Stimulated activated CD8-positive, alpha-beta memory T cell treated with anti-CD3 and anti-CD28 coated beads, Interleukin-15, amount 100 ng/mL, for 48 hours (primary cell): ENCODE measurements at places on chromosomes 2 and 18.

DNA sequence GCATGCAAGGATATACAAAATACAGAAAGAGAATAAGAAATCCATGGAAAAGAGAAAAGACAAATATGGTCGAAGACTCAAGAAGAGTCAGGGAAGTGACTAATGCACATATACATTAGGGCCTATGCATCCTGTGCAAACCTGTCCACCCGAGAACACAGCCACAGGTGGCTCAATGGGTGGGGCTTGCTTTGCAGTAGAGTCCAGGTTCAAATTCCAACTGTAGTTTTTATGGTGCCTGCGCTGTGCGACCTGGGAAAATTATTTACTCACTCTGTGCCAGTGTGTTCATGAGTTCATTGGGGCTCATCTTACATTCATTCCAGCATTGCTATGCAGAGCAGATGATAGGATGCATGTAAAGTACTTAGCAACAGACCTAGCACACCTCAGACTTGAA, 244.7 kb downstream of the CTNNA2 start:
- DNase-seq = no peak

GRCh38 chr2:239395524-239395923, 5.3 kb downstream of the HDAC4 start:
- DNase-seq = no peak

GRCh38 chr2:218569038-218569431, 396 bp downstream of the CNOT9 start:
- peak; percentile 43 for DNase-seq

GRCh38 chr18:7457262-7457661, 109.9 kb upstream of the PTPRM start:
- no peak for DNase-seq

GRCh38 chr2:146950911-146951310, 893.9 kb upstream of the ACVR2A start:
- no peak for DNase-seq

DNA sequence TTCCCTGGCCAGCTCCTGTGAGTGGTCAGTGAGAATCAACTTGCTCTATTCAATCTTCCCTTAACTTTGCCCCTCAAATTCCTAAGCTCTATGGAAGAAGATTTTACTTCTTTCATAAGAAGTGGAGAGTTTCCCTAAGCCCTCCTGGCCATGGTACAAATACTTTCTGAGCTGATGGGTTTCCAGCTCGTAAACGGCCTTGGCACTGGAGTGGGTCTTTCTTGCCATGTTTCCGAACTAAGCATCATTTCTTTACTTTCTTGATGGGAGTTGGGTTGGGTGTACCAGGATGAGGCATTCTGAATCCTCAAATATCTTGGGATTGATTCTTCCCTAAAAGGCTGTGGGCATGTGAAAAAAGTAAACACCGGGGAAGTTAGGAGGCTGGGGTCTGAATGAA, 72.5 kb downstream of the ACKR3 start:
- DNase-seq = no peak

- no peak for DNase-seq
Measured at GRCh38 chr2:196259507-196260481, 88.4 kb upstream of the STK17B start.

- DNase-seq = peak; percentile 31
Measured at GRCh38 chr2:202831242-202832220, 40.0 kb downstream of the ICA1L start.

DNA sequence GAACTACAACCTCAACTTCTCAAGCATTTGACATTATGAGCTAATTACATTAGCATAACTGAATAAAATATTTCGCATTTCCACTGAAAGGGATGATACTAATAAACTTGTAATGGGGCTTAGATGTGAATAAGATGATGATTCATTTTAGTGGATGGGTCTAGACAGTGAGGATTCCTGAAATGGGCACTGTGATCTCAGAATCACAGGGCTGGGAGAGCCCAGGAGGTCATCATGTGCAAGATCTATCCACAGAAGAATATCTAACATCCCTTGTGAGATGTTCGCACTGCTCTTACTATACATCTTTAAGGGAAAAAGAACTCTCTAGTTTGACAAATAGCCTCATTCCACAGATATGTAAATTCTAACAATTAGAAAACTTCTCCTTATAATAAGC, 245.7 kb downstream of the DYM start:
- no peak for DNase-seq

DNA sequence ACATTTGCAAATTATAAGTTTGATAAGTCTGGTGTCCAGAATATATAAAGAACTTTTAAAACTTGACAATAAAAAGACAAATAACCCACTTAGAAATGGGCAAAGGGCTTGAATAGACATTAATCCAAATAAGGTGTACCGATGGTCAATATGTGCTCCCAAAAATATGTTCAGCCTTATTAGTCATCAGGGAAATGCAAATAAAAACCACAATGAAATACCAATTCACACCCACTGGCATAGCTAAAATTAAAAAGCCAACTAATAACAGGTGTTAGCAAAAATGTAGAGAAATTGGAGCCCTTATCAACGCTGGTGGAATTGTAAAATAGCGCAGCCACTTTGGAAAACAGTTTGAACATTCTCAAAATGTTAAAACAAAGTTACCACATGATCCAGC, 79.0 kb upstream of the SCG2 start:
- DNase-seq = no peak

DNA sequence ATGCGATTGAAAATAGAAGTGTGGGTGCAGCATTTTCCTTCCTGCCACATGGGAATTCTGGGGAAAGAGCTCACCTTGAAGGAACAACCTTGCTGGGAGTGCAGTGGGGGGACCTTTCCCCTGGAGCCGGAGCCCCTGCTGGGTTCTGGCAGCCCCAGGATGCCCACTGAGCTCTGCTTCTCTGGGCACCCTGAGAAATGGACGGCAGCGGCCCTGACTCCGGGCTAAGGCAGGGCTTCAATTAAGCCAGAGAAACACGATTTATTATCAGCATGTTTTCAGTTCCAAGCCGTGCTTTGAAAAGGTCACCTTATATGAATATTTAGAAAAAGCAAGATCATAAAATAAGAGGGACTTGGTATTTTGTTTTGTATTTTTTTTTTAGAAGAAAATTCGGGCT, 68.5 kb downstream of the KLHL29 start:
- DNase-seq = no peak

DNA sequence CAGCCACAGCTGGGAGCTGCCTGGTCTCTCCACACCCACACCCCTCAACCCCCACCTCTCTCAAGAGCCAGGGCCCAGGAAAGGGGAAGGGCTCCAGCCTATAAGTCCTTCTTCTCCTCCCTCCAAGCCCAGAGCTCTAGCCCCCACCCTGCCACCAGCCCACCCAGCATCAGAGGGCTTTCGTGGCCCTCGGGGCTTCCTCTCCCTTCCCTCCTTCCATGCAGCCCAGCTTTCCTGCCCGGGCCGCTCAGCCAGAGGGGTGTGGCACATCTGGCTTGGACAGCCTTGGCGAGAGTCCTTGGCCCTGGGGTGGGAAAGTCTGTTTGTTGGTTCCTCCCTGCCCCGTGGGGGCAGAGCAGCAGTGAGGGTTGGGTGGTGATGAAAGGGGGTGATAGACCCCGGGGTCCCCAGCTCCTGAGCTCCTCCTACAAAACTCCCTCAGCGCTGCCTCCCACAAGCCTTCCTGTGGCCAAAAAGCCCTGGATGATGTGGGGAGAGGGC, 7.0 kb downstream of the TNS1 start:
- no peak for DNase-seq

DNA sequence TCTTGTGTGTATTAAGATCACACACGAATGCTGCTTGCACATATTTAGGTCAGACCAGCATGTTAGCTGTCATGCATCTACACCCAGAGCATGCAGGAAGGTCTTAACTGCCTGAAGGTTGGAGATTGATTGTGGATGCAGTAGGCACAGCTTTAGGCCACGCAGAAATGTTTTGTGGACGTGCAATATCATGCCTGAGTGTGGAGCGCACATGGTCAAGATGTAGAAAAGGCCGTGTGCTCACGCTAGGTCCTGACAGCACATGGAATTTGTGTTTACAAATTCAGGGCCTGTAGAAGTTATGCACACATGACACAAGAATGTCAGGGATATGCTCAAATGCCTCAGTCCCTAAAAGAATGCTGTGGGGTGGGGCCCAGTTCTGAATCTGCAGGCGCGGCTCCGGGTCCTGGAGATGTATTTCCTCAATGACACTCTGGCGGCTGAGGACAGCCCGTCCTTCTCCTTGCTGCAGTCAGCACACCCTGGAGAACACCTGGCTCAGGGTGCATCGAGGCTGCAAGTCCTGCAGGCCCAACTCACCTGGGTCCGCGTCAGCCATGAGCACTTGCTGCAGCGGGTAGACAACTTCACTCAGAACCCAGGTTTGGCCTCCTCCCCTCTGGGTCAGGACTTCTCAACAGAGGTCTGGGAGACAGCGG, 27.9 kb downstream of the MARCO start:
- DNase-seq = no peak

DNA sequence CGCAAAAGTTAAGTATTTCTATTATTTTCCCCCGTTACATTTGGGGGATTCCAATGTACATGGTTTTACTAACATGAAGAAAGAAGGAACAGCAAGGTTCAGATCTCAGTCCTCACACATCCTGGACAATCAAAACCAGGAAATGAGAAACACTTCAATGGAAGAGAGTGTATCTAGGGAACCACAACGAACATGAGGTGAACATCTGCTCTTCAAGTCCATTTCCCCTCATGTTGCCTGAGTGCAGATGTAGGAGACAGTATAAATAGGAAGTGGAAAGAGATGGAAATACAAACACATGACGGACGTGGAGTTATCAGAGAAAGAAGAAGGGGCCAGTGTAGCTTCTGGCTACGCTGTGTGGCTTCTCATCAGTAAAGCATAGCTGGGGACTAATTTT, 52.6 kb downstream of the CHN1 start:
- DNase-seq = no peak

GRCh38 chr18:53843113-53843760, 381.2 kb downstream of the MBD2 start:
- no peak for DNase-seq

GRCh38 chr2:65016789-65017188, 27.6 kb downstream of the SLC1A4 start:
- no peak for DNase-seq

DNA sequence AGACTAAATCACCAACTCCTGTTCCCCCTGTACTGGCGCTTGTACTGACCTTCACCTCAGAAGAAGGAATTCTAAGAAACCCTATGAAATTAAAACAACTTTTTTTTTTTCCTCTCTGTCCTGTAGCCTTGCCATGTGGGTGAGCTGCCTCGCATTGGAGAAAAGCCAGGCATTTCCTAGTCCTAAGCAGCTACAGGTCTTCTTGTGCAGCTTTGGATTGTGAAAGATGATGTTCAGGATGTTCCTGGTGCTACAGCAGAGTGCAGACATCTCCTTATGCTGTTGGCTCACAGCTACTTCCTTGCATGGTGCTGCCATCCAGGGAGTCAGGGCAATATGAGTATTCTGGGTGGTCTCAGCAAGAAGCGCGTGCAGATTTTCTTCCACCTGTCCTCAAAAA, 11.9 kb downstream of the PIK3C3 start:
- DNase-seq = no peak

DNA sequence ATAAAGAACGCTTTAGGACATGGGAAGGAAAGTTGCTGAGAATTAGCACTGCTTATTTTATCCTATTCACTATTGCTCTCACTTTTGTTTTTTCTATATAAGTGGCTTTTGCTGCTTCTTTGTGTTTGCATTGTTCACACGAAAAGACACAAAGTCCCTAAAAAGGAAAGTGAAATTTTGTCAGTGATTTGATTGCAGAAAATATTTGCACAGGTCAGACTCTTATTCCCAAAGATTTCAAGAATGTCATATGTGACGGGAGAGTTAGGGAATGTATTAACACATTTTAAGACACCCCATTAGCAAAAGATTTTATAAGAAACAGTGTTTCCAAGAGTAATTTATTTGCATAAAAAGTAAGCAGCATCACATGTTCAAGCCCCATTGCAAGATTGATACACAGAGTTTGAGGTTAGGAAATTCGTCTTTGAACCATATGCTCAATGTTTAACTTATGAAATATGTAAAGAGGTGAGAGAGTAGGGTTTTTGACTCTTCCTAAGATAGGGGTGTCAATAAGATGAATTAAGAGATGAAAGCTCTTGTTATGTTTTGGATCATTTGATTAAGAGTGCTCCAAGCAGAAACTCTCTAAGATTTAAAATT, 57.0 kb downstream of the CCDC102B start:
- DNase-seq = no peak

DNA sequence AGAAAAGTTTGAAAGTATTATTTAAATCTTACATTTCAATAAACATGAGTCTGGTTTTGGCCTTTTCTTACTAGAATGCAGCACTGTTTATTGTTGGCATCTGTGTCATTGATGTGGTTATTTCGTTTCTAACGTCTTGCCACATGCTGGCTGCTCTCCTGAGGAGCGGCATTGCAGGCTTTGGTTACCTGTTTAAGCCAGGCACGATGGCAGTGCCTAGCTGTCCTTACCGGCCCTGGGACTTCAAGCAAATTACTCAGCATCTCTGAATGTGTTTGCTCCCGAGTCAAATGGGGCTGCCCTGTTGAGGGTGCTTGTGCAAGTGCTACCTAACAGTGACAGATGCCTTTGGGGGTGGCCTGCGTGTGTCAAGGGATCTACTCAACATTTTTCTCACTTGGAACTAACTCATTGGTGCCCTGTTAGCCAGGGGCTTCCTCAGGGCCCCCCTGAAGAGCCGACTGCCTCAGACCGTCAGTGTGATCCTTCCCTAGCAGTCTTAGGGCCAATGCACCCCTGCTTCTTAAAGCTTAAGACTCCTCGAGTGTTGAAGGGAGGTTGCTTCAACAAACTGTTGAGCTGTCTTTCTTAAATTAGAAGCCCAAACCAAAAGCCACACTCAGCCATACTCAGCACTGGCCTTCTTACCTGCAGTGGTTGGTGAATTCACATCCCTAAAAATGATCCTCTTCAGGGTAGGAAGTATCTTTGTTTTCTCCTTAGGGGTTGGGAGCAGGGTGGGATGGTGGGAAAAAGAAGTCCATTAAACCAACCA, 151.5 kb downstream of the NCK2 start:
- no peak for DNase-seq

DNA sequence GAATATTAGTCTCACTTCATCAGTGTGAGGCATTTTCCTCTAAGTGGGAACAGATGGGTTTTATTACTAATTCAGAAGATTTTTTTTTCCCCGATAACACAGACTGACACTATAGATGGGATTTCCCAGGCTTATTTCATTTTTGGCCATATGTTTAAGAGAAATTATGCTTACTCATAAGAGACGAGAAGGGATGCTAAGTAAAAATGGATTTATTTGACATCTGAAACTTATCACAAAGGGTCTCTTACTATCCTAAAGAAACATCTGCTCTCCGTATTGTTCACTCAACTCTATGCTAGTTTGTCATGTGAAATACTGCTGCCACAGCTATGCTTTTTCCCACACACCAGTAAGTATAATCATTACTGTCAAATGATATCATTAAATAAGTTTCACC, 1476.3 kb downstream of the LRP1B start:
- no peak for DNase-seq

DNA sequence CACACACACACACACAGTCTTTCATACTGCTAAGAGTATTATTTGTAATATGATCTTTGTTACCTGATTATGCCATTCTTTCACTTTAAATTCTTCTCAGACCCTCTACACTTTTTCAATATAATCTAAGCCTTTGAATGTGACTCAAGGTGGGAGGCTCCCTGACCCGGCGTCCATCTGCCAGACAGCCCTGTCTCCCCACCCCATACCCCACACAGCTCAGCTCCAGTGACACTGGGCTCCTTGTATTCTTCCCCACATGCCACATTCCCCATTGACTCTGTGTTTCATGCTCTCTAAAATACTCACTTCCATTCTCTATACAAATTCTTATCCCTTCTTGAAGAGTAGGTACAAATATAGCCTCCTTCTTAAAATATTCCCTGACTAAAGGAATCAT, 442.2 kb downstream of the TGIF1 start:
- DNase-seq = no peak

- DNase-seq = no peak
Measured at GRCh38 chr2:199693861-199694260, 157.1 kb downstream of the FTCDNL1 start.
